Cerebellum (tissue), 4 donors: ENCODE measurements at places on chromosomes 4 and X.

- no peak for DNase-seq
These were observed 26.3 kb downstream of the KLHL8 start for GRCh38 chr4:87193958-87194675.

DNA sequence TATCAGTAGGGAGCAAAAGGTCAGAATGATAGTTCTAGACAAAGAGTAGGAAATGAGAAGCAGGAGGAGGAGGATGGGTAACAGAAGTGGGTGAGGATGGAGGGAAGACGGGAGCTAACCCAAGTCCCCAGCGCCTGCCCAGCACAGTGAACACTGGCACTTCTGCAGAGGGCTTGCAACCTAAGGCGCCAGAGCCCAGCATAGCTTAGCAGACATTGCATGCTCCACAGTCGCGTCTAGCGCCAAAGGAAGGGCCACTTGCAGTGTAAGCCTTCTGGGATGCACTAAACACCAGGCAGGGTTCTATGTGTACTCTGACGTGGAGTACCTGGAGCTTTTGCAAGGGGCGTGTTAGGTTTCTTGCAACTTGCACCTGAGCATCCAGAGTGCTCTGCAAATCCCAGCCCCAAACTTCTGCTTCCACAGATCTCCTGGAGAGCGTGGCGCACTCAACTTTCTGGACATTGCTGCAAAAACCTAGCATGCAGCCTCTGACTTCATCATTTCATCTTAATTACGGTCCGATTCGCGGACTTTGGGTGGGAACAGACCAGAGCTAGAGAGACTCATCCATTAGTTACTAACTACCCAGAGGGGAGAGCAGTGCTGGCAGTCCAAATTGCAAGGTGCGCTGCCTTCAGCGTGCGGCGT, 46.5 kb upstream of the NKAP start:
- DNase-seq: no peak

DNA sequence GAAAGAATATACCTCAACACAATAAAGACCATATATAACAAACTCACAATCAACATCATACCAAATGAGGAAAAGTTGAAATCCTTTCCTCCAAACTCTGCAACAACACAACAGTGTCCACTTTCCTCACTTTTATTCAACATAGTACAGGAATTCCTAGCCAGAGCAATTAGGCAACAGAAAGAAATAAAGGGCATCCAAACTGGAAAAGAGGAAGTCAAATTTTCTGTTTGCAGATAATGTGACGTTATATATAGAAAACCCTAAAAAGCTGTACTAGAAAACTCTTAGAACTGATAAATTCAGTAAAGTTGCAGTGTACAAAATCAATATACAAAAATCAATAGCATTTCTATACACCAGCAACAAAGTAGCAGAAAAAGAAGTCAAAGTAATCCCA, 107.6 kb downstream of the SOWAHB start:
- no peak for DNase-seq

DNA sequence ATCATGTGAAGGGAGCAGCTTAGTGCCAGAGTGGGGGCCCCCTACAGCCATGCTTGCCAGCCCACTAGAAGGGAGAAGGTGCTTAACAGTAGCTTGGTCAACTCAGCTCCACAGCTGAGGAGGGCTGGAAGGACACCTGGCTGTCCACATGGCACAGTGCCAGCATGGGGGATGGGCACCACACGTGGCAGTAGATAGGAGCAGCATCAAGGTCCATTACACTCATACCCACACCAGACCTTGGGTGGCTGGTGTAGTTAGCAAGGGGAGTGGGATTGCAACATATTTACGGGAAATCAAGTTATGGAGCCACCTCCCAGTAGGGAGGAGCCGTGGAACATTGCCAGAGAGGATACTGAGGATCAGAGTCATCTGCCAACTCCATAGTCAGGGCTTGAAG, 37.9 kb upstream of the SLC4A4 start:
- DNase-seq: no peak

GRCh38 chrX:153934762-153935325, at the start of gene NAA10:
Gene NAA10 (minus strand): TSS chrX:153935037. CDS start chrX:153934904, 133 bp downstream.
- peak; percentile 91 for DNase-seq
